ENCODE measurements at places on chromosomes 7 and 10. TPM values are rescaled to one million over a fixed set of nuclear protein-coding genes. Genes with fewer than 3 reads are reported as not detected.

DNA sequence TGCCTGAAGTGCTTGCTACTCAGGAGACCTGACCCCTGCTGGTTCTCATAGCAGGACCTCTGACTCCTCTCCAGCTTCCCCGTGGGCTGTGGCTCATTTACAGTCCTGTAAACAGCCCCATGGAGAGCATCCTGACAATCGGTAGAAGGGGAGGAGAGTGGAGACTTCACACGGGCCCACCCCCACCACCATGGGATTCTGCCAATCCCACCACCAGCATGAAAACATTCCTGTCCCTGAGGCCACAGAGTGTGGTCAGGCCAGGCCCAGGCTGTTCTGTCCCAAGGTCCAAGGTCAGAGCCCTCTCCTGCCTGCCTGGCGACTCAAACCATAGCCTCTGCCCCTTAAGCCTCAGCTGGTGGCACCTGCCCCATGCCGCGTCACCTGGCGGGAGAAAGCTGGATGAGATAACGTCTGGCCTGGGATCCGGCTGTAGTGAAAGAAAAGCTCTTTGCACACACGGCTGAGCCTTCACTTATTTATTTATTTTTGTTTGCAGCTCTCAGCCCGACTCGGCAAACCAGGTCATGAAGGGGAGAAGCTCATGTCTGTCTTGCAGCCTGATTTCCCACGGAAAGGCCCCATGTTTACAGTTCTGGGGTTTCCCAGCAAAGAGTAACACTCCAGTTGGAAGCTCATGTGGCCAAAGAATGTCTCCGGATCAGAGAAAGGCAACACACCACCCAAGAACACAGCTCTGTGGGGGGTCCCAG is 293.6 kb upstream of the ZMIZ1 start:
- no peak for DNase-seq

- DNase-seq, result no peak
These were observed 201.5 kb upstream of the GNAI1 start for GRCh38 chr7:79933144-79933543.

- DNase-seq, result no peak
These were observed 102.0 kb upstream of the MBL2 start for GRCh38 chr10:52874581-52874980.

GRCh38 chr7:116511552-116512519 is 12.3 kb downstream of the CAV2 start:
- DNase-seq, result no peak

SFRP4 gene
- 7.8 TPM for polyA plus RNA-seq

DNA sequence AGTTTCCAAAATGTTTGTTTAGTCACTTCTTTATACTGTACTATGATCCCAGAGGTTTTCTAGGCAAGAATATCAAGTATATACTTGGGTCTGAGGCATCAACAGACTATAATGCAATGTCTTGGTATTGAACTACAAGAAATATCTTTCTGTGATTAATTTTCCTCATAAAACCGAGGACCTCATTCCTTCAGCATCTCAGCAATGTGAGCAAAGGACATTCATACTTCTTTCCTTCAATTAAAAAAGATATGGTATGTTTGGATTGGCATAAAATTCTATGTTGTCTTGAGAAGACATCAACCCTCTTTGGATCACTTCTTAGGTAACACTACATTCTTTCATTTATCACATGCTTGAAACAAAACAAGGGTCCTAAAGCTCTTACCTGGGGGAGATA is 524.5 kb downstream of the PHTF2 start:
- DNase-seq, result no peak

PILRA gene
- polyA plus RNA-seq, result 5.2 TPM

ZP3 gene
- polyA plus RNA-seq, result 1.2 TPM

DNA sequence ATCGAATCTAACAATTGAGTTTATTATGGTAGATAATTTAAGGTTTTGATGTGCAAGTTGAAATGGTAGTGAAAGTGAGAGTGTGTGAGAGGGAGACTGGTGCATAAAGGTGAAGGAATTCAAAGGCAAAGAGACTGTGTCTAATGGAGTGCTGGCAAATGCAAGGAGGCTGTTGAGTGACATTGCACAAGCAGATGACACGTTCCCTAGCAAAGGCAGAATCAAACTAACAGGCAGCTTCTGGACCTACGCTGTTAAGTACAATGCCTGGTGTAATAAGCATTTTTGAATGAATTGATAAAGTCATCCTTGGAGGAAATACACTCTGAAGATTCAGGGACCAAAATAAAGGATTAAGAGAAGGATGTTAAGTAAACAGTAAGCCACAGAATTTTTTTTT is 11.7 kb upstream of the GPR141 start:
- no peak for DNase-seq

ZNF503 gene
- 9.7 TPM for polyA plus RNA-seq
